ENCODE measurements at places on chromosomes 2 and 18. TPM values are rescaled to one million over a fixed set of nuclear protein-coding genes. Genes with fewer than 3 reads are reported as not detected.

DNA sequence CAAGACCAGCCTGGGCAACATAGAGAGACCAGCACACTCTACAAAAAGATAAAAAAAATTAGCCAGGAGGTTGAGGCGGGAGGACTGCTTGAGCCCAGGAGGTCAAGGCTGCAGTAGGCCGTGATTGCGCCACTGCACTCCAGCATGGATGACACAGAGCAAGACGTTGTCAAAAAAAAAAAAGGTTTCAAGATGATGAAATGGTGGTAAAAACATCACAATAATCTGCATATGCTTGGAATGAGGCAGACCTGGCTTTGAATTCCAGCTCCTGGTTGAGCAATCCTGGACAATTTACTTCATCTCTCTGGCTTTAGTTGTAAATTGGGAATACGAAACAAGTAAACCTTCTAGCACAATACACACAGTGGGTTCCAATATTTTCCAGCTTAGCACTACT is 24.1 kb downstream of the USP40 start:
- no peak for DNase-seq

- DNase-seq, result no peak
These were observed 237.4 kb upstream of the REV1 start for GRCh38 chr2:99727199-99727598.

- no peak for DNase-seq
These were observed 131.6 kb downstream of the SCG2 start for GRCh38 chr2:223470602-223471001.

The OSR1 gene
- not detected for total RNA-seq

- DNase-seq, result no peak
These were observed 21.5 kb upstream of the NABP1 start for GRCh38 chr2:191656391-191656790.

DNA sequence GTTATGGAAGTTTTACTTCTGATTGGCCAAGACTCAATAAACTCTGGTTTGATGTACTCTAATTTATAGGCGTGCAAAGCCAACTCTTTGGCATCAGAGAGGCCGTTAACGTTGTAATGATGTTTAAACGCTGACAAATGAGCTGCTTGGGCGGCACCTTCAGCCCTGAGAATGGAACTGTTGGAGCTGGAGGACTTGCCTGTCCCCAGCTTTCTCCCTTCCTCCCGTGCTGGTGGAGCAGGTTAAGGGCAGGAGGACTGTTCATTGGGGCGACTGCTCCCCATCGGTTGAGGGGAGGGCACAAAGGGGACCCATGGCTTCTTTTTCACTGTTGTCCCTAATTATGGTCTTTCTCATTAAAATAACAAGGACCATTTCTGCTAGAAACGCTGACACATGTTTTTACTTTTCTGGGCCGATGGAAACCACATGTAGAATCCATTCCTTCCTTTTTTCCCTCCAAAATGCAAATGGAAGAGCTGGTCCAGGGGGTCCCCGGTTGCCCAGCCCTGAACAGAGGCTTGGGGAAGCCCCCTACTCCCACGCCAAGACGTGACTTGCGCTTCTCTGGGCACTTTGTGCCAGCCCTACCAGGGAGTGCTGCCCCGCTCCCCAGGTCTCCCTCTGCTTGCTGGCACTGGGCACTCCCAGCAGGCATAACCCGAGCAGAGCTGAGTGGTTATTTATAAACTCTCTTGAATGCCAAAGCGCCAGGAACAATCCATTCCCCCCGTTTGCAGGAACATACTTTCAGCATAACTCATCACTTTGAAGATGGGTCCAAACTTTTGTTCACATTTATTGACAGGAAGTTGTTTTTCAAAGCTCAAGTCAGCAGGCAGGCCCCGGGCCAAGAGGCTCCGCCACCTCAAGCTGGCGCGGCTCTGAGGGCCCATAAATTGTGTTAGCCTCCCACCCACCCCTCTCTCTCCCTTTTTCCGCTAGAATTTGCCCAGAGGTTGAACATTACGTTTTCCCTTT is 170.1 kb downstream of the ASB1 start:
- no peak for DNase-seq

DNA sequence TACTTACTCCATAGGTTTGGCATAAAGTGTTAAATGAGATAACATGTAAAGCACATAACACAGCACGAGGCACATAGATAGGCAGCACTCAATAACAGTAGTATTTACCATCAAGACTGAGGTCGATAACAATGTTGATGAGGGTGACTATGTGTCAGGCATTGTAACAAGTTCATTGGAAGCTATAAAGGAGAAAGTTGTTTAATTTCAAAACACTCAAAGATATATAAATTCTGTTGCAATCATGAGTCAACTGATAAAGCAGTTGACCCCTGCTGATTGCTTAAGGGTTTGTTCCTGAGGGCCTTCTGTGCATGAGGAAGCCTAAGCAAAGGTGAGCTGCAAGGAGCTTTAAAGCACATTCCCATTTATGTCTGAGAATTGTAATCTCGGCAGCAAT is 760.5 kb downstream of the SATB2 start:
- DNase-seq, result no peak

GRCh38 chr2:234368861-234369261 is 128.0 kb downstream of the ARL4C start:
- peak; percentile 58 for DNase-seq

DNA sequence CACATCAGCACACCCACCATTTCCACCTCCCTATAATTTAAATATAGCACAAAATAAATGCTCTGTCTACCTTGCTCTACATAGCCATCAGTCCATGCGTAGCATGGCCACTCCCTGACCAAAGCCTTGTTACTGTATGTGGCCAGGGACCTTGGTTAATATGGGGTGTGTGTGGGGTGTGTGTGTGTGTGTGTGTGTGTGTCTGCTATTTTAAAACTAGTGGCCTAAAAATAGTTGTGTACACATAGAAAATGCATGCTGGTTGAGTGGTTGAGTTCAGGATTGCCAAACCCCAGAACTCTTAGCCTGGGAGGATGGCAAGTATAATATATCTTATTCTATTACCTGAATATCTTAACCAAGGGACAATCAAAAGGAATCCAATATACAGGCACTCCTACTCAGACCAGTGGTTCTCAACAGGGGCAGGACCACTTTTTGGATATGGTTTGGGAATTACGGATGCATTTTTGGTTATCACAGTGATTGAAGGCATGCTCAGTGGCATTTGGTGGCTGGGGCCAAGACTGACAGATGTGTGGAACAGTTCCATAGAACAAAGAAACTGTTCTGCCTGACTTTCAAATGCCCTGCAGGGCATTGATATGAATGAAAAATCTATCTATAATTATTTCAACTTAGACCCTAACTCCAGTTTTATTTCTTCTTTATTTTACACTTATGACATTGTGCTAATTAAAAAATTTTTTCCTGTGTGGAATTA is 72.3 kb upstream of the PSME4 start:
- DNase-seq, result no peak

The TUBA4A gene
- 212 TPM for total RNA-seq
